Vagina (tissue), 2 donors: ENCODE measurements at places on chromosomes 6 and 20. TPM values are rescaled to one million over a fixed set of nuclear protein-coding genes. Genes with fewer than 3 reads are reported as not detected.

DNA sequence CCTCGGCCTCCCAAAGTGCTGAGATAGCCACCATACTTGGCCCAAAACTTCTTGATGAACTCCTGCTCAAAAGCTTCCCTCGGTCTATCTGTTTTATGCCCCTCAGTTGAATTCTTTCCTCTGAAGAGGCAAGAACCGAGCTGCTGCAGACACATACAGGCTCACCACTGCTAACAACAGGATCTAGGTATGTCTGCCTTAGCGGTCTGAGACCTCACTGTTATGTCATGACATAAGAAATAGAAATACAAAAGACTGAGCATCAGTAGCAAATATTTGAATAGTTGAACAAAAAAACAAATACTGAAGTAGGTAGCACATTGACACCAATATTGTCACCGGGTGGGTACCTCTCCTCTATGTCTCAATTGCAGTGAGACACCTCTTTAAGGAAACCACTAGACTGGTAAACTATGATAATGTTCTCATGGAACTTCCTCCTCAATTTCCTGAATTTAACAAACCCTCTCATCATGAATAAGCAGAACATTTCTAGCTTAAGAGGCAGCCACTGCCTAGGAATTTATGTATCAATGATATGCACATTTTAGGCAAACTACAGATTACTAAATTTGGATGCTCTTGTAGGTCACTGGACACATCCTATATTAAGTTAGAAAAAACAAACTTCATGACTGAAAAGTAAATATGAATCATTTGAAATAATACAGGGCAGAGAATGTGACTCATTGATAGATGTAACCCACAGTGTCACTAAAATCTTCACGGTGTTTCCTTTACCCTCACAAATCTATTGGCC, 9.4 kb upstream of the STXBP5 start:
- no peaks in the 10 kb centered on the region for H3K4me1 ChIP-seq
- no peaks in the 10 kb centered on the region for H3K36me3 ChIP-seq
- no peak overlapping the region for H3K27ac ChIP-seq
- no peaks in the 10 kb centered on the region for H3K27me3 ChIP-seq

Gene VPS52
- total RNA-seq, result 42.2 TPM

DNA sequence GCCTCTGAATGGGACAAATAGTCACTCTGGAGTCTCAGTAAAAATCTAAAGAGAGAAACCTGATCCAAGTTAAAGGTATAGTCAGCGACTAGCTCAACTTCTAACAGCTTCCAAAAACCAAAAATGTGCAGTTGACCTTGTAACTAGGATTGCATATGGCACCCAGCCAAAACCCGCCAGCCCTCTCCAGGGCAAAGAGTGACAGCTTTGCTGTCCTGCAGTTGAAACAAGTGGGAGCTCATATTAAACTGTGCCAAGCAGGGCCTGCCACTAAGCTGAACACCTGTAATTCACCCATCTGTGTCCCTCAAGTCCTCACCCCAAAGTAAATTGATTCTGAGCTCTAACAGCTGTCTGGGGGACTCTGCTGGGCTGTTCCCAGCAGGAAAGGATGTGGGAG, 695.3 kb downstream of the MAFB start:
- H3K36me3 ChIP-seq, result no peaks in the 10 kb centered on the region
- no peak for DNase-seq
- H3K4me3 ChIP-seq, result no peak overlapping the region
- H3K27me3 ChIP-seq, result no peaks in the 10 kb centered on the region
- no peaks in the 10 kb centered on the region for H3K4me1 ChIP-seq

Gene COL9A3
- total RNA-seq, result 1.2 TPM

DNA sequence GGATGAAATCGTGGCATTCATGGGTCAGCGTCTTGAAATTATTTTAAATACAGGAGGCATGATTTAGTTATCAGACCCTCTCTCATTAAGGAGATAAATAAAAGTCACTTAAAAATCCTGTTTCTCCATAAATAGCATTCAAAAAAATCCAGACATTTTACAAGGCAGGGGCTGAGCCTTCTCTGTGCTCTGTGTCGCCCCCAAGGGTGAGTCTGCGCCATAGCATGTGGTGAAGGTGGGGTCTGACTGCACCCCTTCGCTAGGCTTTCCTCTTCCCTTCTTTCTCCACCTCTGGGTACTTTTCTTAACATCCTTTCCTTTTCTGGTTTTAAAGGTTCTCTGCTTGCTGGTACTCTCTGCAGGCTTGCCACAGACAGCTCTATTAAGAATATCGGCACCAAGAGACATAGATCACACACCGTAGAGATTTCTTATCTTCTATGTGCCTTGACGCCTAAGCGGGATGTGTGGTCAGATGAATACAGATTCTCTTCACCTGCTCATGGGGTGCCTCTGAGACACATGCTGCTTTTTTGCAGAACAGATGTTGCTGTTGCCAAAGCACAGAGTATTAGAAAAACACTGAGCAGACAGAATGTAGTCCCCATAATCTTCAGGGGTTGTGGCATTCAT, 20.1 kb upstream of the FAM209A start:
- no peak overlapping the region for H3K4me3 ChIP-seq
- DNase-seq, result no peak
- H3K27me3 ChIP-seq, result no peaks in the 10 kb centered on the region
- no peaks in the 10 kb centered on the region for H3K36me3 ChIP-seq

Gene ANKRD6
- total RNA-seq, result 13.3 TPM

Gene BTNL2
- total RNA-seq, result not detected

- no peak overlapping the region for H3K4me3 ChIP-seq
- H3K36me3 ChIP-seq, result peaks cover 34% of the 10 kb centered on the region
- no peaks in the 10 kb centered on the region for H3K27me3 ChIP-seq
- DNase-seq, result no peak
- H3K4me1 ChIP-seq, result no peaks in the 10 kb centered on the region
Measured at GRCh38 chr6:12163149-12163548, 127.0 kb upstream of the EDN1 start.

GRCh38 chr6:33313105-33313708, 671 bp downstream of the TAPBP start:
- H3K27me3 ChIP-seq, result no peaks in the 10 kb centered on the region
- H3K4me3 ChIP-seq, result peak overlapping the region; percentile 73
- peaks cover 54% of the 10 kb centered on the region for H3K4me1 ChIP-seq
- H3K36me3 ChIP-seq, result no peaks in the 10 kb centered on the region

DNA sequence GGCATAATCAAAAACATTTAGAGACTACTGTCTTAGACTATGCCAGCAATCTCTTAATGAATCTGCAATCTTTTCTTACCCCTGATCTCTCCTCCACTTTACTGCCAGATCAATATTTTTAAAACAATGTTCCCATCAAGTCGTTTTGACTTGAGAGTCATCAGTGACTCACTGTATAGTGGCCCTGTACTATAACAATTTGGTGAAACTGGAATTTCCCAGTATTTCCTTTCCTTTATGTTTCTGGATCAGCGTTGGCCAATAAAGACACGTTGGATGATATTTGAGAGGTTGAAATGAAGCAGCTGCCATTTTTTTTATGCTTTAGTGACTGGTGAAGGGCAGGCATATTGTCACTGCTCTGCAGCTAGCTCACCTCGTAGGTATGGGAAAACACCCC, 10.1 kb upstream of the SMIM13 start:
- no peaks in the 10 kb centered on the region for H3K27me3 ChIP-seq
- no peak overlapping the region for H3K4me3 ChIP-seq
- no peaks in the 10 kb centered on the region for H3K4me1 ChIP-seq
- no peak for DNase-seq
- no peak overlapping the region for H3K27ac ChIP-seq

DNA sequence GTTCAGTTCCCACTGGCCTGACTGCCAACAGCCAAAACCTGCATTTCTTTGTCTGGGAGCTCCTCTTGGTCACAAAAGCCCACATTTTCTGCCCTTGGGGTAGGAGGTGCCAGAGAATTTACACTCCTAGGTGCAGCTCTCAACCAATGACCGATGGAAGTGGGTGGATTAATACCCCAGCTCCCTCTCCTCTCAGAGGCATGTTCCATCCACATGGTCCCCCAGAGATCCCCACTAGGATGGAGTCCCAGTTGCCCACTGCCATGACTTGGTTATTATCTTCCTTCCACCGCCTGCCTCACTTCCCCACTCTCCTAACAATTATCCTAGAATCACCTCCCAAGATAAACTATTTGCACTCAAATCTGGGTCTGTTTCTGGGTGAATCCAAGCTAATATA, 111.1 kb upstream of the RIN2 start:
- H3K4me3 ChIP-seq, result no peak overlapping the region
- H3K36me3 ChIP-seq, result no peaks in the 10 kb centered on the region
- no peak overlapping the region for H3K27ac ChIP-seq
- no peaks in the 10 kb centered on the region for H3K27me3 ChIP-seq
- no peaks in the 10 kb centered on the region for H3K4me1 ChIP-seq

DNA sequence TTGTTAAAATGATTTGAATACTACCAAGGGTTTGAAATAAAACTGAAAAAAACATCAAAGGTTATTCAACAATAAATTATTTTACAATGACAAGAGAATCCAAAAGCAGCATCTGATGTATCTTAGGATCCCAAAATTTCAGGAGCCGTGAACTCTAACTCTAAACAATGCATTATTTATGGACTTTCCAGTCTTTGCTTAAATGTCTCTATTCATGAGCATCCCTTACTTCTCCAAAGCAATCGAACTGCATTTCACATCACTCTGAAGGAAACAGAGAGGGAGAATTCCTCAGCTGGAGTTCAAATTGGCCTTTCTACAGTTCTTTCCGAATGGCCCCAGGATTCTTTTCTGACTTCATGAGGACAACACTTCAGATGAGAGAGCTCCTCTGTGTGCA, 229.1 kb downstream of the CBLN4 start:
- H3K27me3 ChIP-seq, result no peaks in the 10 kb centered on the region
- H3K4me1 ChIP-seq, result no peaks in the 10 kb centered on the region
- DNase-seq, result no peak
- no peak overlapping the region for H3K4me3 ChIP-seq
- H3K27ac ChIP-seq, result no peak overlapping the region
- no peaks in the 10 kb centered on the region for H3K36me3 ChIP-seq

DNA sequence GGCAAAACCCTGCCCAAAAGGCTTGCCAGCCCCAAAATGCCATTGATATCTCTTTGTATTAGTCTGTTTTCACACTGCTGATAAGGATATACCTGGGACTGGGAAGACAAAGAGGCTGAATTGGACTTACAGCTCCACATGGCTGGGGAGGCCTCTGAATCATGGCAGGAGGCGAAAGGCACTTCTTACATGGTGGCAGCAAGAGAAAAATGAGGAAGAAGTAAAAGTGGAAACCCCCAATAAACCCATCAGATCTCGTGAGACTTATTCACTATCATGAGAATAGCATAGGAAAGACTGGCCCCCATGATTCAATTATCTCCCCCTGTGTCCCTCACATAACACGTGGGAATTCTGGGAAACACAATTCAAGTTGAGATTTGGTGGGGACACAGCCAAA, 28.6 kb downstream of the MBOAT1 start:
- peaks cover 20% of the 10 kb centered on the region for H3K4me1 ChIP-seq
- no peak for DNase-seq
- no peak overlapping the region for H3K4me3 ChIP-seq
- H3K27me3 ChIP-seq, result no peaks in the 10 kb centered on the region
- H3K27ac ChIP-seq, result no peak overlapping the region

- H3K4me1 ChIP-seq, result no peaks in the 10 kb centered on the region
- DNase-seq, result no peak
- H3K27ac ChIP-seq, result no peak overlapping the region
- no peaks in the 10 kb centered on the region for H3K27me3 ChIP-seq
- H3K36me3 ChIP-seq, result no peaks in the 10 kb centered on the region
Measured at GRCh38 chr6:79878142-79878748, 69.1 kb downstream of the ELOVL4 start.

- H3K27ac ChIP-seq, result no peak overlapping the region
- no peaks in the 10 kb centered on the region for H3K27me3 ChIP-seq
- H3K4me1 ChIP-seq, result peaks cover 8% of the 10 kb centered on the region
- H3K4me3 ChIP-seq, result no peak overlapping the region
- H3K36me3 ChIP-seq, result no peaks in the 10 kb centered on the region
Measured at GRCh38 chr6:5178806-5179205, 81.9 kb downstream of the LYRM4 start.

Gene MLIP
- not detected for total RNA-seq

- H3K36me3 ChIP-seq, result no peaks in the 10 kb centered on the region
- H3K27ac ChIP-seq, result no peak overlapping the region
Measured at GRCh38 chr20:11511821-11512220, 405.9 kb upstream of the BTBD3 start.

- no peak overlapping the region for H3K4me3 ChIP-seq
- no peaks in the 10 kb centered on the region for H3K36me3 ChIP-seq
- H3K27ac ChIP-seq, result no peak overlapping the region
- H3K4me1 ChIP-seq, result no peaks in the 10 kb centered on the region
- DNase-seq, result no peak
Measured at GRCh38 chr20:35215066-35215956, 11.2 kb upstream of the MMP24 start.

DNA sequence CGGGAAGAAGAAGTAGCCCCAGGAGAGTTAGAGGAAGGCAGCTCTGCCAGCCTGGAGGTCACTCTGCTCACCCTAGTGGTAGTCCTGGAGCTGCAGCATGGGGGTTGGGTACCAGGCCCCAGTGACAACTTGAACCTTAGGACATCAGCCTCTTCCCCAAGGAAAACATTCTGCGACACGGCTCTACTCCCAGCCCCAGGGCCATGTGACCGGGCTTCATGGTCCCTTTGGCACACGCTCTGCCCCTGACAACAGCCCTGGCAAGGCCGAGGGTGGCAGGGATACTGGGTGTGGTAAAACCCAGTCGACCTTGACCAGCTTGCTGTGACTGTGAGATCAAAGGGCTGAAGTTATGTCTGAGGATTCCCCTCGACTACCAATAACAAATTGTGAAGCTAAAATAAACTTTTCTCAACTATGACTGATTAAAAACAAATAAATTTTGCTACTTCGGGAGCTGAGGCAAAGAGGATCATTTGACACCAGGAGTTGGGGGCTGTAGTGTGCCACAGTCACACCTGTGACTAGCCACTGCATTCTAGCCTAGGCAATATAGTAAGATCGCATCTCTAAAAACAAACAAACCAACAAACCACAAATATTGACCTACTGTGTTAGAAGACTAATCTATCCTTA, 24.4 kb upstream of the ARID1B start:
- no peak overlapping the region for H3K27ac ChIP-seq
- no peaks in the 10 kb centered on the region for H3K4me1 ChIP-seq
- no peak for DNase-seq
- no peaks in the 10 kb centered on the region for H3K27me3 ChIP-seq
- no peaks in the 10 kb centered on the region for H3K36me3 ChIP-seq
- H3K4me3 ChIP-seq, result no peak overlapping the region

Gene COL20A1
- not detected for total RNA-seq
